ENCODE measurements at places on chromosomes 4 and X.
A peak's percentile ranks its signal among the peaks of the same experiment; 100 is the strongest.

GRCh38 chr4:60637976-60638375 lies 562.1 kb upstream of the ADGRL3 start:
- no peak for DNase-seq

DNA sequence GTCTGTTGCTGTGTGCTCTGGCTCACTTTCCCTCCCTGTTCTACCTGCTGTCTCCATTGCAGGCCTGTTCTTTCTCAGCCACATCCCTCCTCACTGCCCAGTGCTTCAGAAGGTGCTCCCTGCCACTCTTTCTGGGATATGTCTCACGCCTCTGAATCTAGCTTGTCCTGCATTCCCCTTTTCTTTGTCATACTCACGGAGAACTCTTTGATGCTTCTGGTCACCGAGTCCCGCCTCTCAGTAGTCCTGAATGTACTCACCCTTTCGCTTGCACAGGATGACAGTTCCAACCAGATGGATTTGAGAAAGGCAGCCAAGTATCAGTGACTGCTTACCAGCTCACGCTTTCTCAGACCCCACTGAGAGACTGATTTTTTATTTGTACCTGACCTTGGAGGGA lies 65.2 kb upstream of the TLR2 start:
- no peak for DNase-seq

DNA sequence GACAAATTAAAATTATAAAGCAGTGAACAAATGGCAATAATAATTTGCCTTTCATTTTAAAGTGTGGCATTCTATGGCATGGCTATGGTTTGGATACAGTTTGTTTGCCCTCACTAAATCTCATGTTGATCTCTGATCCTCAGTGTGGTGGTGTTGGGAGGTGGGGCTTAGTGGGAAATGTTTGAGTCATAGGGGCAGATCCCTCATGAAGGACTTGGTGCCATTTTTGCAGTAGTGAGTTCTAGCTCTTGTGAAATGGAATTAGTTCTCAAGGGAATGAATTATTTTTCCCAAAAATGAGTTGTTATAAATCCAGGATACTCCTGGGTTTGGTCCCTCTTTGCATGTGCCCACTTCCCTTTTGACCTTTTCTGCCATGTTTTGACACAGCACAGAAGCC lies 181.4 kb downstream of the AMELX start:
- DNase-seq: peak; percentile 3

DNA sequence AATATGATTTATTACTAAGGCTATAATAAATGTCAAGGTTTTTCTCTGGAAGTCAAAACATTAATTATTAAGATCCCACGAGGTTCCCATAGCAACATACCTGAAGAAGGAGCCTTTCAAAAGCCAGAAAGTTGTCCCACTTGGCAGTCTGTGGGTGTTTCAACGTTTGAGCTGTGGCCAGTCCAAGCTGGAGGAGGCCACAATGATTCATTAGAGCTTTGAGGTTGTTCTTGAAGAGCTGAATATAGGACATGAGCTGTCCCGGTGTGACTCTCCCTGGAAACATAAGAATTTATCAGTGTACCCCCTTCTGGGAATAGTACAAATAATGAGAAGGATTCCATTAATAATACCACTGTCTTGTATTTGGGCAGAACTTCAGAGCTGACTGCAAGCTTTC lies 92.1 kb downstream of the SCFD2 start:
- DNase-seq: peak; percentile 80

DNA sequence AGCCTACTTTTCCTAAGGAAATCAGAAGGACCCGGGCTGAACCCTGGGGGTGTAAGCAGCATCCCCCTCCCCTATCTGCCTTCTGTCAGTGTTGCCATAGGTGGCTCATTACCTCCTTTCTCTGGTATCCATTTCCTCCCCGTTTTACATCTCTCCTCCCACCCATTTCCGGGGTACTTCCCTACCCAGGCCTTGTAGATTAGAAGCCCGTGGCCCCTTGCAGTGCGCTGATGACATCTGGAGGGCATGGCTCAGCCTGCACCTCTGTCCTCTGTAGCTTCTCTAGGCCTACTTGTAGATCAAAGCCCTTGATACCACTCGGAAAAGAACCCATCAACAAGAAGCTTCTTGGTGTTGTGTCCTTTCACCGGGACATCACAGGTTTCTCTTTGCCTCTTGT lies 71.8 kb downstream of the NBDY start:
- DNase-seq: no peak

- DNase-seq: no peak
These were observed 170.8 kb upstream of the NUDT6 start for GRCh38 chr4:123093236-123093635.

DNA sequence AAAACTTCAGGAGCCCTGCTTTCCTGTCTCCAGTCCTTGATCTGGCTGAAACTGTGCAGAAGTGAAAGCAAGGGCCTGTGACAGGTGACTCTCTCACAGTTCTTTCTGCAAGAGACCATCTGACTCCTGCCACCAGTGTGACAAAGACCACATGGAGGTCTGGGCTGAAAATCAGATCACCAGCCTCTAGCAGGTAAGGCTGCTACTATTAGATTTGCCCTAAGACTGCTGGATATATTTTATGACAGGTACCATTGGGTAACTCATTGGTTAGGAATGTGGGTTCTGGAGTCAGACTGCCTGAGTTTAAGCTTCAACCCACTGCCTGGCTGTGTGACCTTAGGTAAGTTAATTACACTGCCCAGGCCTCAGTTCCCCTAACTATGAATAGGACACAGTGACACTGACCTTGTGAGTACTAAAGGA lies 163.3 kb upstream of the SLC7A11 start:
- DNase-seq: peak; percentile 37

DNA sequence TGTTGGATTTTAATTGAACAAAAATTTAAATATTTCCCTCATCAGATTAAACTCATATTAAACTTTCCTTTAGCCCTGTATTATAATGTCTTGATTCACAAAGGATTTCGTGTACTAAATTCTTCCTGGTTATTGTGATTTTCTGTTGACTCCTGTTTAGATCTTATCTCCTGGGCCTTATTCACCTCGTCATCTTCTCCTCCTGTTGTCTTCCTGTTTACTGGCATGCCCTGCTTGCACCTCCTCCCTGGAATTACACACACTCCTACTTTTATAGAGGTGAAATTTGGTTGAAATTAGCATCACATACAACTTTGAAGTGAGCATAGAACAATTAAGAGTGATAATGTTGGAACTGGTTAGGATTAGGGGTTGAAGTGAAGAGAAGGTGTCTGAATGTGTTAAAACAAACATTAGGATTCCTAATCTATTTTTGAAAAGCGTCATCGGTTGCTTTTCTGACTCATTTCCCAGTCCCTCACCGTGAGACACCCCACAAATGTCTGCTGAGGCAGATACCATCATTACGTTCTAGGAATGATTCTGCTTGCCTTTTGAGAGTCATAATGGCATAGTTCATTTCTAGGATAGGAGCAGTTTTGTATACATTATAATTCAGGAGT lies 32.5 kb downstream of the TLL1 start:
- DNase-seq: no peak

GRCh38 chr4:75653845-75654503 lies 19.2 kb downstream of the G3BP2 start:
- peak; percentile 59 for DNase-seq

- DNase-seq: peak; percentile 70
These were observed 65.9 kb upstream of the HPF1 start for GRCh38 chr4:169823685-169824084.

DNA sequence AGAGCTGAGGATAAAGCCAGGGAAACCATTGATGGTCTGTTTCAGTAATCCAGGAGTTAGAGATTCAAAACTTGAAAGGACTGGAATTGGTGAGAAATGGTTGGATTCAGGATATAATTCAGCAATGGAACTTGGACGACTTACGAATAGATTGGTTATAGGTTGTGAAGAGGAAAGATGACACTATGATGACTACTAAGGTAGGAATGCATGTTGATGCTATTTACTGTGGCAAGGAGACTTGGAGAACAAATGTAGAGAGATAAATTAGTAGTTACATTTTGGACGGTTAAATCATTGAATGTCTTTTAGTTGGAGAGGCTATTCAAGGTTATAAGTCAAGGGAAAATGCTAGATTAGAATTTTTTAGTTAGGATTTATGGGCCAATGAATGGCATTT lies 365.4 kb upstream of the TECRL start:
- DNase-seq: no peak

GRCh38 chr4:123788577-123788976 lies 392.0 kb downstream of the SPRY1 start:
- peak; percentile 38 for DNase-seq

- DNase-seq: no peak
These were observed 30.1 kb downstream of the EGFL6 start for GRCh38 chrX:13599491-13599890.

- no peak for DNase-seq
These were observed 100.9 kb upstream of the NR3C2 start for GRCh38 chr4:148542922-148543623.

GRCh38 chrX:9577555-9577954 lies 112.7 kb downstream of the TBL1X start:
- DNase-seq: no peak

DNA sequence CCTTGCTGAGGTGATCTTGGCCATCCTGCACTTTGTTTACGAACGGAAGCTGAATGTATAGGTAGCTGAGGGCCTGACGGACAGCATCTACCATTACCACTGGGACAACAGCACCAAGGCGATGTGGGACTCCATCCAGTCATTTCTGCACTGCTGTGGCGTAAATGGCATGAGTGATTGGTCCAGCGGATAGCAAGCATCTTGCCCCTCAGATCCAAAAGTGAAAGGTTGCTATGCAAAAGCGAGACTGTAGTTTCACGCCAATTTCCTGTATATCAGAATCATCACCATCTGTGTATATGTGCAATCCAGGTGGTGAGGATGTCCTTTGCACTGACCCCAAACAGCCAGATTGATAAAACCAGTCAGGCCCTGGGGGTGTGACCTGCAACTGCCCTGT lies 4.2 kb upstream of the PYURF start:
- DNase-seq: no peak

DNA sequence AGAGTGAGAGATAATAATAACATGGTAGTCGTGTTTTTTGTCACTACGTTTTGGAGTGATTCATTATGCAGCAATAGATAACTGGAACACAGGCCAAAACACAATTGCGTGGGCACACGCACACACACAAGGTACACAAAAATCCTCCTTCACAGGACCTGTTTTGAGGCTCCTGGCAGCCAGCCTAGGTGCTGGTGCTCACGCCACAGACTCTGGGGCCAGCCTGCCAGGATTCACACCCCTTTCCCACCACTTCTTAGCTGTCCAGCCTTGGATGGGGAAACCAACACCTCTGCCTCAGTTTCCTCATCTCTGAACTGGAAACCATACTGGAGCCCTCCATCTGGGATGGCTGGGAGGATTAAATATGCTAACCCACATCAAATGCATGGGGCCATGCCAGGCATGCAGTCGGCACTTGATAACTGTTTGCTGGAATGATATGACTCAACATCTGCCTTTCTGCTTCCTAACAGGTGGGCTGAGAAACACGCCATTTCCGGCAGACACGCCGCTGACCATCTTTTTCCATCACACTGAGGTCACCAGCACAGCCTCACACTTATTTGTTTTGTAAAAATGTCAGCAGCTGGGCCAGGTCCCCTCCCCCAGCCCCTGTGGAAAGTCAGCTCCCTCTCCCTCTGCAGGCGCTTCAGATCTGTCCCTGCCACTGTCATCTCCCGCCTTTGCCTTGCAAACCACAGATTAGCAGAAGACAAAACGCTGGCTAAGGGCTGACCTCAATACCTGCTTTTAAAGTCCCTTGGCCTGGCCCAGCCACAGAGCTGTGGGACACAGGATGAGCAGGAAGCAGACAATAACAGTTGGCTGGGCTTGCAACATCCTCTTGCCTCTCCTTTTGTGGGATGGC lies 237.5 kb downstream of the BCOR start:
- DNase-seq: peak; percentile 65

DNA sequence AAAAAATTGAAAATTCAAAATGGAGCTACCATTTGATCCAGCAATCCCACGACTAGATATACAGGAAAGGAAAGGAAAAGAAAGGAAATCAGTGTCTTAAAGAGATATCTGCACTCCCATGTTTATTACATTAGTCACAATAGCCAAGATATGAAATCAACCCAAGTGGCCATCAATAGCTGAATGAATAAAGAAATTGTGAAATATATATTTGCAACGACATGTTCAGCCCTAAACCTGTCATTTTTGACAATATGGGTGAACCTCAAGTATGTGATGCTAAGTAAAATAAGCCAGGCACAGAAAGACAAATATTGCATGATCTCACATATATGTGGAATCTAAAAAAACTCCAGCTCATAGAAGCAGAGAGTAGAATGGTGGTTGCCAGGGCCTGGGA lies 155.1 kb downstream of the ANXA5 start:
- DNase-seq: no peak

- no peak for DNase-seq
These were observed 5.1 kb downstream of the NUDT9 start for GRCh38 chr4:87427518-87427868.

GRCh38 chrX:82734140-82734539 lies 774.0 kb upstream of the POU3F4 start:
- DNase-seq: no peak
